ENCODE measurements at places on chromosomes 1 and 21. TPM values are rescaled to one million over a fixed set of nuclear protein-coding genes. Genes with fewer than 3 reads are reported as not detected.

- H3K36me3 ChIP-seq: no peaks in the 10 kb centered on the region
- H3K4me1 ChIP-seq: peaks cover 2% of the 10 kb centered on the region
- H3K4me3 ChIP-seq: no peak overlapping the region
- no peaks in the 10 kb centered on the region for H3K27me3 ChIP-seq
Measured at GRCh38 chr1:108575375-108575774, 15.5 kb downstream of the EEIG2 start.

GRCh38 chr1:225770561-225771248 is 6.9 kb upstream of the SRP9 start:
- H3K4me1 ChIP-seq: no peaks in the 10 kb centered on the region
- H3K36me3 ChIP-seq: no peaks in the 10 kb centered on the region
- no peak overlapping the region for H3K27ac ChIP-seq
- H3K4me3 ChIP-seq: no peak overlapping the region

DNA sequence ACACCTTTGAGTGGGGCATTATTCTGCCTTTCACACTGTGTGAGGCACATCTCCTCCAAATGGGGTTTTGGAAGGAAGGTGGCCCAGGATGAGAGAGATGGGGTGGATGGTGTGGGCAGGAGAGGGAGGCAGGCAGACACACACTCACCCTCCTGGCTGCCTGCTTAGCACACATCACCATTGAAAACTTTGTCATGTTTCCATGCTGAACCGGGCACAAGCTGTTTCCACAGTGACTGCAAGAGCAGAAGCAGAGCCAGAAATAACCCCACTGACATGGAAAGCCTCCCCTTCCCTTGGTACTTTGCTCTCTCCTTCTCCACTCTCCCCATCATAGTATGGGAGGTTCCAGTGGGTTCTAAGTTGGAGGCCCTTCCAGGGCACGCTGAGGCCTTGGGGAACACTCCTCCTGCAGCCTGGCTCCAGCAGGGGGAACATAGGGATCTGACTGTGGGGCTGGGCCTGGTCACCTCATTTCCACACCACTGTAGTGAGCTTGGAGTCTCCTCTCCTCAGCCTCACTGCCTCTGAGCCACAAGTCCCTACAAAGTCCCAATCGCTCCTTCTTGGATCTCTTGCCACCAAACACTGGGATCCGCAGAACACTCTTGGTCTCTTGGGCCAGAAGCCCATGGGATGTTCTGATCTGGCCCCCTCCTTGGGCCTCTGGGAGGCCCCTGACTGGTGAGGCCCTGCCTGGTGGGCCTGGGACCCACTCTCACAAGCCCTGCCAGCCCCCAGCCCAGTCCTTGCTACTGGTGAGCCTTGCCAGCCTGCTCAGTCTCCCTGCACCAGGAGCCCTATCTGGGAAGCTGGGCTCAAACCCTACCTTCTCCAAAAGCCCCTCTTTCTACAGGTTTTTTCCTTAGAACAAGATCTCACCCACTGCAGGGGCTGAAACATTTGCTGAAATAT is 163.0 kb upstream of the EDN2 start:
- no peak overlapping the region for H3K27ac ChIP-seq
- no peak overlapping the region for H3K4me3 ChIP-seq
- no peak for DNase-seq

DNA sequence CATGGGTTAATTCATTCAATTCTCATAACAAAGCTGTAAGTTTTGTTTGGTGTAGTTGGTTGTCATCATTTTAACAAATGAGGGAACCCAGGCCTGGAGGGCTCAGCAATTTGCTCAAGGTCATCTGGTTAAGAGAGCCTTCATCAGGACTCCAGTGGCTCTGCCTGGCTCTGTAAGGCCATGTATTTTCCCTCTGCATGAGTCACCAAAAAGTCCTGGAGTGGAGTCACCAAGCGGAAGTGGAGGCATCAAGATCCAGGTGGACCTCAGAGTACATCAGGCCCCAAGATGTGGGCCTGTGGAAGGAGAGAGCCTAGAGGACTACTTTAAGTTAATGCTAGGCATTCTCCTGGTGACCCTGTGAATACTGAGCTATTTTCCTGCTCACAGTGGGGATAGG is 30.0 kb upstream of the RBM15 start:
- no peaks in the 10 kb centered on the region for H3K4me1 ChIP-seq
- no peaks in the 10 kb centered on the region for H3K36me3 ChIP-seq
- no peaks in the 10 kb centered on the region for H3K27me3 ChIP-seq

GRCh38 chr1:108056436-108056990 is 91.5 kb upstream of the VAV3 start:
- H3K27me3 ChIP-seq: no peaks in the 10 kb centered on the region
- H3K4me1 ChIP-seq: no peaks in the 10 kb centered on the region
- H3K36me3 ChIP-seq: no peaks in the 10 kb centered on the region
- H3K27ac ChIP-seq: no peak overlapping the region
- no peak overlapping the region for H3K4me3 ChIP-seq

DNA sequence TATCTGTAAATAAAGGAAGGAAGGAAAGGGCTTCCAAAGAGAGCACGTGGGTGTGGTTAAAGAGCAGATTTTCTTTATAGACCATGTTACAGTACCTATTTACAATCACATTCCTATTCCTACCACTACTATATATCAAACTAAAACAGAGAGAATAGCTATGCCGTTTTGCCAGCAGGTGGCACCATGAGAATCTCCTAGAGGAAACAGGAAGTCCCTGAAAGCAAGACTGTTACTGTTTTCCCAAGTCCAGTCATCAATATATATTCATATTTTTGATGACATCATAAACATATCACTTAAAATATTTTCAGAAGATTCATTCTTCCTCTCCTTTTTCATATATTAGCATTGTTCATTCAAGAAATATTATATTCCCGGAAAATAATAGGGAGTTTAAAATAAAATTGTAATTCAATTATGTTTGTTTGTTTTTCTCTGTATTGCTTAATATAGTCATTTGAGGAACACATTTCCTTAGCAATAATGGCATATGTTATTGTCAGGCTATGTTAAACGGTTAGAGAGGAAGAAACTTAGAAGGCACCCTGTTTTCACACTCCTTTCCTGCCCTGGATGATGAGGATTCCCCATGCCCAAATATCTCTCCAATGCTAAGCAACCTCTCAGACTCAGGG is 6.6 kb downstream of the CCDC190 start:
- H3K27ac ChIP-seq: no peak overlapping the region
- no peaks in the 10 kb centered on the region for H3K36me3 ChIP-seq
- no peaks in the 10 kb centered on the region for H3K4me1 ChIP-seq
- no peak overlapping the region for H3K4me3 ChIP-seq
- peak; percentile 32 for DNase-seq

GRCh38 chr21:33028287-33028670 is 2.5 kb downstream of the OLIG2 start:
- no peaks in the 10 kb centered on the region for H3K36me3 ChIP-seq
- H3K4me3 ChIP-seq: no peak overlapping the region
- H3K27me3 ChIP-seq: peaks cover 76% of the 10 kb centered on the region

DNA sequence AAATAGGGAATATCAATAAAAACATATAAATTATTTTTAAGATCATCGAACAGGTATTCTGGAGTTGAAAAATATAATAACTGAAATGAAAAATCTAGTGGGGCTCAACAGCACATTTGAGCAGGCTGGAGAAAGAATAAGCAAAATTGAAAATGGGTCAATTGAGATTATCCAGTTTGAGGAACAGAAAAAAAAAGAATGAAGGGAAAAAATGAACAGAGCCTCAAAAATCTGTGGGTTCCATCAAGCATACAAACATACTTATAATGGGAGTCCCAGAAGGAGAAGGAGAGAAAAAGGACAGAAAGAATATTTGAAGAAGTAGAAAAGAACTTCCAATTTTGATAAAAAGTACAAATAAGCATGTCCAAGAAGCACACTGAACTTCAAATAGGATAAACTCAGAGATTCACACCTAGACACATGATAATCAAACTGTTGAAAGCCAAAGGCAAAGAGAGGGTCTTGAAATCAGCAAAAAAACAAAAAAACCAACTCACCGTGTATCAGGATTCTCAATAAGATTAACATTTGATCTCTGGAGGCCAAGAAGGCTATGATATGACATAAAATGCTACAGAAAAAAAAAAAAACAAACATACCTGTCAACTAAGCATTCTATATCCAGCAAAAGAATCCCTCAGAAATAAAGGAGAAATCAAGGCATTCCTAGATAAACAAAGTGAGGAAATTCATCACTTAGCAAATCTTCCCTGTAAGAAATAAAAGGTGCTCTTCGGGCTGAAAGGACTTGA is 5.4 kb upstream of the COQ8A start:
- no peak for DNase-seq
- no peak overlapping the region for H3K4me3 ChIP-seq
- no peaks in the 10 kb centered on the region for H3K36me3 ChIP-seq

DNA sequence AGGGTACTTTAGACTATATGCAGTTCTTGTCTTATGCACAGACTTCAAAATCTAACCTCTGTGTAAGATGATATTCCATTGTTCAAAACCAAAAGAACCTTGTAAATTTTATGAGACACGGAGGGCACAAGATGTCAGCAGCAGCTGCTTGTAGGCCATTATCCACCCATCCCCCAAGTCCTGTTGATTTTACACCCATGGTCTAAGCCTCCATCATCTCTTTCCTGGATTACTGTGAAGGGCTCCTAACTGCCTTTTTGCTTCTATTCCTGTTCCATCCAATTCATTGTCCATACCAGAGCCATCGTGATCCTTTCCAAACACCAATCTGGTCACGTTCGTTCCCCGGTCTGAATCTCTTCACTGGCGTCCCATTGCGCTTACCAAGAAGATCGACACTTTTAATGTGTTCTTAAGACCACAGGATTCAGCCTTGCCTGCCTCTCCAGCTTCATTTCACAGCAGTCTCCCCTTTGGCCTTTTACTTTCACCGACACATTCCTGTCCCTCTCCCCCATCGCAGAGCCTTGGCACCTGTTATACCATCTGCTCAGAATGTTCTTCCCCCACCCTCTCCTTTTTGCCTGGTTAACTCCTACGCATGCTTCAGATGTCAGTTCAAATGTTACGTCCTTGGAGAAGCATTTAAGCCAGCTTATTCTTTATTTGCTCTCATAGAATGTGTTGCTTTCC is 107.3 kb upstream of the POU3F1 start:
- no peak overlapping the region for H3K4me3 ChIP-seq
- DNase-seq: no peak
- H3K36me3 ChIP-seq: no peaks in the 10 kb centered on the region
- H3K27me3 ChIP-seq: no peaks in the 10 kb centered on the region
- no peaks in the 10 kb centered on the region for H3K4me1 ChIP-seq
- no peak overlapping the region for H3K27ac ChIP-seq

- H3K4me3 ChIP-seq: no peak overlapping the region
- peaks cover 7% of the 10 kb centered on the region for H3K4me1 ChIP-seq
- DNase-seq: no peak
- H3K27me3 ChIP-seq: no peaks in the 10 kb centered on the region
- no peaks in the 10 kb centered on the region for H3K36me3 ChIP-seq
- H3K27ac ChIP-seq: no peak overlapping the region
Measured at GRCh38 chr1:108851567-108851966, 5.3 kb downstream of the AKNAD1 start.

GRCh38 chr1:32215629-32216480 is 6.3 kb downstream of the TMEM234 start:
- DNase-seq: peak; percentile 56
- no peak overlapping the region for H3K27ac ChIP-seq
- H3K4me1 ChIP-seq: peaks cover 17% of the 10 kb centered on the region
- H3K4me3 ChIP-seq: no peak overlapping the region
- H3K36me3 ChIP-seq: peaks cover 4% of the 10 kb centered on the region

DNA sequence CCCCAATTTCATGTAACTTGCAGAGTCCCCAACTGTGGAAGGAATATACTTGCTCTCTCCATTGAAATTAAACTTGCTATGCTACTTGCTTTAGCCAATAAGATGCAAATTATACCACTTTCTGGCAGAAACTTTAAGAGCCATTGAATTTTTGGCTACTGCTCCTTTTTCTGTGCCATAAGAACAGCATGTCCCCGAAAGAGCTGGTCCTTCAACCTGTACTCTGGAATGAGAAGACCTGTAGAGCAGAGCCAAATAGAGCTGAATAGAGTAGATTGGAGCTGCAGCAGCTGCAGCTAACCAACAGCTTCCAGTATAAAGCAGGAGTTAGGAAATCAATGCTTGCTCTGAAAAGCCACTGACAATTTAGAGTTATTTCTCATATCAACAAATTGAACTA is 472.3 kb upstream of the B3GALT2 start:
- H3K36me3 ChIP-seq: no peaks in the 10 kb centered on the region
- no peak overlapping the region for H3K4me3 ChIP-seq
- no peaks in the 10 kb centered on the region for H3K4me1 ChIP-seq
- no peak for DNase-seq
- H3K27ac ChIP-seq: no peak overlapping the region

DNA sequence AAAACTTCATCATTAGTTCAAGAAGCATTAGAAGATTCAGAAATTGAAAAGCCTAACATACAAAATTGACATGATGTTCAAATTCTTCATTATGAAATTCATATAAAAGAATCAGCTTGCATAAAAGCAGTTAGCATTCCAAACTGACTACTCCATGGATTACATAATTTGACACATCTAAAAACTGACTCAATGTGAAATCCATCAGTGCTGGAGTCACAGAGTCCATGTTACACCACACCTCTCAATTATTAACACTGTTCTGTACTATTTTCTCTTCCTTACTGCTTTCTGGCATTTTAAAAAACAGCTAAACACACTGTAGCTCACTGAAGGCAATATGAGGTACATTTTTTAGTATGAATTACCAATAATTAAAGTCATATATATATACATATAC is 28.0 kb downstream of the ARHGAP29 start:
- DNase-seq: no peak
- no peaks in the 10 kb centered on the region for H3K27me3 ChIP-seq
- H3K4me1 ChIP-seq: no peaks in the 10 kb centered on the region
- no peak overlapping the region for H3K4me3 ChIP-seq
- no peak overlapping the region for H3K27ac ChIP-seq
- H3K36me3 ChIP-seq: no peaks in the 10 kb centered on the region

GRCh38 chr1:34928699-34929496 is 552 bp downstream of the DLGAP3 start:
- no peaks in the 10 kb centered on the region for H3K36me3 ChIP-seq
- H3K4me3 ChIP-seq: peak overlapping the region; percentile 47
- H3K27ac ChIP-seq: no peak overlapping the region
- peaks cover 40% of the 10 kb centered on the region for H3K27me3 ChIP-seq
- DNase-seq: peak; percentile 35

DNA sequence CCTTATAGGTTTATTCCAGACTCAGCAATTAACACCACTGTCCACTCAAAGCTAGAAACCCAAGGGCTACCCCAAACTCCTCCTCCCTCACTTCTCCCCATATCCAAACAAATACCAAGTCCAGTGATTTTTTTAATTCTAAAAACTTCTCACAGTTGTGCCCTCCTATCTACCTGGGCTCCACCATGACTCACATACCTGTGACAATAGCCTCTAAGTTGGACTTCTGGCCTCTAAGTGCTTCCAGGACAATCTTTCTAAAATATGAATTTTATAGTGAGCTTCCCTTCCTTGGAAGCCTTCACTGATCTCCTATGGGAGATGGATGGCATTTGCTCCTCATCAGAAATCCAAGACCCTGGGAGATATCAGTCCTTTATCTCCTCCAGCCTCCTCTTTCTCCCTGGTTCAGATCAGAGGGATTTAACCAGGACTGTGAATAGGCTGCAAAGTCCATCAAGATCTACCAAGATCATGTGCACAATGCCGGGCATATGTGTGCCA is 219.3 kb downstream of the TOMM20 start:
- H3K4me3 ChIP-seq: no peak overlapping the region
- DNase-seq: no peak
- H3K27ac ChIP-seq: no peak overlapping the region
- H3K4me1 ChIP-seq: peaks cover 29% of the 10 kb centered on the region

The SPRR2F gene
- not detected for total RNA-seq

The PLA2G5 gene
- not detected for total RNA-seq

The LYPLA2 gene
- 52.6 TPM for total RNA-seq

The UTP25 gene
- 13.6 TPM for total RNA-seq

The GCLM gene
- total RNA-seq: 26.8 TPM

The TMEM81 gene
- total RNA-seq: 8.9 TPM
